ENCODE measurements at places on chromosomes 5 and 9. TPM values are rescaled to one million over a fixed set of nuclear protein-coding genes. Genes with fewer than 3 reads are reported as not detected.
A peak's percentile ranks its signal among the peaks of the same experiment; 100 is the strongest.

GRCh38 chr5:139642213-139642612, 5.9 kb upstream of the CXXC5 start:
- DNase-seq = no peak

- DNase-seq = no peak
These were observed 209.8 kb downstream of the CWC27 start for GRCh38 chr5:64978546-64978945.

DNA sequence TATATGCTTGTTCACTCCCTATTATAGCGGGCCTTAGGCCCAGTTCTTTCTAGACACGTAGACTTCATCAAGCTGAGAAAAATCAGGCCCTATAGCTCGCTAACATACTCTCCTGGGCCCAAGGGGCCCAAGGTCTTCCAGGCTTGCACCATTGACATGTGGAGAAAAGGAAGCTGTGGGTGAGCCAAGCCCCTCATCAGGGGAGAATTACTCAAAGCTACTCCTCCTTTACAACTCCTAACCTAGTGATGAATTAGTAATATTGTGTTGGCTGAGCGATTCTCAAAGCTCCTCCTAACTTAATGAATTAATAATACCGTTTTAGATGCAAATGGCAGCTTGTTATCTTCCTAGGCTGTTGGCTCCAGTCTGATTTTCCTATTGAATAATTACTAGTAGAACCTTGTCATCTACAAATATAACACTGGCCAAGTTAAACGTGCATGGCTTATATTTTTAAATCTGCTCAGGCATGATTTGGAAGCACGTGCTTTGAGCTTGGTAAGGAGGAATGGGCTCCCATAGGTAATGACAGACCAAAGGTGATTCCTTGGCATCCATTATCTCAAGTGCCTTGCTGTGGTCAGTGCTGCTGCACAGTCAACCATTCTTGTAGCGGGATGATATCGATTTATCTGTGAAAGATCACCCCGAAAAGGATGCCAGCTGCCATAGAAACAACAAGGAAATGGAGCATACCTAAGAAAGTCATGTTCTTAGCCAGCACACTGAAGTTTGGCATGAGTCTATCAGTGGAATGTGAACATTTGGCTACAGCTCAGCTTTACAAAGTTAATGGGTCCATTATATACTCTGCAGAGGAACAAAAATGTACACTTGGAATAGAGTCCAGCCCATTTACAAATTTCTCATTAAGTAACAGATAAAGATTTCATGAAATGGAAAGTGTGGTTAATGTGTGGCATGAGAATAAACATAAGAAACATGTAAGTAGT, 23.8 kb downstream of the LVRN start:
- DNase-seq = no peak

DNA sequence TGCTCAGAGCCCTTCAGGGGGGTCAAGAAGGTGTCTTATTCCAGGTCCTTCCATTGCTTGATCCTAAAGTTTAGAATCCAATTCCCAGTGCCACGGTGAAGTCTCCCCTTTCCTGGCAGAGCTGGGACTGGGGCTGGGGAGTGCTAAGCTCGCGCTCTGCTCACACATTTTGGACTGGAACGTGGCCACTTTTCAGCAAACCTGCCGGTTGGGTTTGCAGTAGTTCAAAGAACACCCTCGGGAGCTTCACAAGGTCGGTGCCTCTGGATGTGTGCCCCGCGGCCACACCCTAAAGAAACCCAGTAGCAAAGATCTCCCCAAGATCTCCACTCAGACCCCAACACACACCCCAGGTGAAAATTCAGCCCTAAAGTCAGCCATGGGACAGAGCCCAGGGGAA, at the start of gene C9orf152:
Gene C9orf152 (minus strand): TSS at position 129 of the 400 bp plus-strand sequence. CDS start 580 bp downstream, outside the sequence.
- no peak for DNase-seq

- peak; percentile 97 for DNase-seq
These were observed 507 bp upstream of the TENT4A start for GRCh38 chr5:6712577-6713273.

DNA sequence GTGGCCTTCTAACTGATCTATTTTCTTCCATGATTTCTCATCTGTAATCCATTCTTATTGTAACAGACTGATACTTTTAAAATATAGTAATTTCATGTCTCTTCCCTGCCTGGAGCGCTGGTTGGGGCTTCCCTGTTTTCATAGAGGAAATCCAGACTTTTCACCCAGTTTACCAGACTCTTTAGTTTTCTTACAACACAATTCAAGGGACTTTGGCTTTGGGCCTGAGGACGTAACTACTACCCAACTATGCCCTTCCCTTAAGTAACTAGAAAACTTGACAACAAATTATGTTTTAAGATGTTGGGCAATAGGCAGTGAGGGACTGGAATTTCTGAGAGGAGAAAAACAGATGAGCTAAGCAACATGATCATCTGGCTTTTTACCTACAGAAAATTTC, 289.6 kb downstream of the FGF10 start:
- DNase-seq = no peak

DNA sequence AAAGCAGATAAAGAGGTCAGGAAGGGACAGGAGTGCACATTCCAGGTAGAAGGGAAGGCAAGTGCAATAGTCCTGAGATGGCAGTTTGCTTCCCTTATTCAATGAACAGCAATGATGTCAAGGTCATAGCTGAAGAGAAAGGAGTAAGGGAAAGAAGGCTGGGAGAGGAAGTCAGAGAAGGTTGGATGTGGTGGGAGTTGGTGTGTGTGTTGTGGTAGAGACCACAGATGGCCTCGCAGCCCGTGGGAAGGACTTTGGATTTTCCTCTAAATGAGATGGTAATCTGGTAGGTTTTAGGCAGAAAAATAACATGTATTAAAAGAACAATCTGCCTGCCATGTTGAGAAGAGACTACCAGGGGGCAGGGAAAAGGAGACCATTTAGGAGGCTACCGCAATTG, 25.1 kb upstream of the LPAR1 start:
- no peak for DNase-seq

SMAD5 gene
- 5.8 TPM for total RNA-seq

ANKDD1B gene
- total RNA-seq = not detected

IFNA21 gene
- not detected for total RNA-seq

Measured in activated naive CD4-positive, alpha-beta T cell treated with anti-CD3 and anti-CD28 coated beads, Interleukin-2, amount 50 U/mL, for 72 hours (primary cell).